ENCODE measurements at places on chromosomes 2 and 18. TPM values are rescaled to one million over a fixed set of nuclear protein-coding genes. Genes with fewer than 3 reads are reported as not detected.

DNA sequence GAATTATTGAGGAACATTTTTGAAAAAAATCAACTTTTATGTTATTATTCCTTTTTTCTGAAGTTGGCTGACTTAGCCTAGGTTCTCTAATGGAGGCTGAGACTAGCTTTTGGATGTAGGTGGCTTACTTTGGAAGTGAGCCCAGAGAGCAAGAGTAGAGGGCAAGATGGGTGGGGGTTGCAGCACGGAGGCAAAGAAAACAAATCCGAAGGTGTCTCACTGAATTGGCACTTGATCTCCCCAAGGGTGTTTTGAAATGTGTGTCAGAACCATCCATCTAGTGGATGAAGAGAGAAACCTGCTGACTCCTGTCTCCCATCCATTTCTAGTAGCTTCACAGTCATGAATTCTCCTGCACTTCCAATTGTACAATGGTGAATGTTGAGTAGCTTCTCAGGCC, 390.7 kb downstream of the TMEM182 start:
- DNase-seq, result no peak

DNA sequence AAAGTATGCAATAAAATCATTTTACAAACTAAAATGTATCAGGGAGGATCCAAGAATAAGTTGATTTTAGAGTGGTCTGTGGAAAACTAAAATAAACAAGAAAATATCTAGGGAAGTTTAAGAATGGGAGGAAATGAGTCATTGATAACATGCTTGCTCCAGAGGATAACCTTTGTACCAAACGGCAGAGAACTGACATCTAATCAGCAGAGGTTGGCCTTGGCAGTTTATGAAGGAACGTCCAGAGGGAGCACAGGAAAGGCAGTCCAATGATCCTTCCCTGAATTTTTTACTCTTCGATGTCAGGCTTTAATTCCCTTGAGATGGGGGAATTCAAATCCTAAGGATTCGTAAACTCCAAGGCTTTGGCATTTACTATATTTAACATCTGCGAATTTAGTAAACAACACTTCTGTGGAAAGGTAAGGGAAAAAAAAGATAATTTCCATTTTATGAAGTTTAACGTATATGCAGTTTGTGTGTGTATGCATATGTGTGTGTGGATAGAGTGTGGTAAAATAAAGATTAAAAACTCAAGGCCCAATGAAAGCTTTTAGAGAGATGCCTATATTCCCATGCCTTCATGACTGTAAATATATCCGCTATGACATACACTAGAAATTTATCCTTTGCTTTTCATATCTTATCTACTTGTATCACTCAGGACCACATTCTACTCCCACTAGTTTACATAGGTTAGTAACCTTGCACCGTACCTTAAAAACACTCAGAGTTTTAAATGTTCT, 8.7 kb upstream of the INPP1 start:
- DNase-seq, result no peak

GRCh38 chr2:160213511-160213910, 13.4 kb upstream of the ITGB6 start:
- no peak for DNase-seq

DNA sequence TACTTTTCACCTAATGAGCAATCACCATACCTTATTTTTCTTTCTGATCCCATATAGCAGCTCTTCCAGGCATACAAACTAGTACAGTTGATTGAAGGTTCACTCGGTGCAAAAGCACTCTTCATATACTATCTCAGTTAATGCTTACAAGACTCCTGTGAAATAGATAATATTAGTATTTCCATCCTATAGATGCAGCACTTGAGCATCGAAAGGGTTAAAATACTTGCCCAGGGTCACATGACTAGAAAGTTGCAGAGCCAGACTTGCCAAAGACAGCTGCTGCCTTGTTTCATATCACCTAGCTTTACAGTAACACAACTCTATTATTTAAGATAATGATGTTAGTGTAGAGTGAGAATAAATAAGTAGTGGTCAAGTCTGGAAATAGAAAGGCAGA, 466.0 kb upstream of the TNP1 start:
- DNase-seq, result no peak

DNA sequence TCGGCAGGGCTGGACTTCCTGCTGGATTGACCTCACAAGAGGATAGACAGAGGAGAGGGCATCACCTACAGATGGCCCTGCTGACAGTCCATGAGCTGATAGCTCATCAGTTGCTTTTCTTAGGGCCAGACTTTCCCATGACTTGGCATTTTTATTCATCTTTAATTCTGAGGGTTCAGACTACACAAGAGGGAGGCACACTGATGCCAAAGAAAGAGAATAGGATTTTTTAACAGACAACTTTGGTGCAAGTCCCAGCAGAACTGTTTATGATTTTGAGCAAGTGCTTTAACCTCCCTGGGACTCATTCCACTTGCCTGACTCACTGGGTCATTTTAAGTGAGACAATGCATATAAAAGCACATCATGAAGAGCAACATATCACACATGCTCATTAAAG, 299.2 kb downstream of the INSIG2 start:
- peak; percentile 78 for DNase-seq

Gene SERPINB12
- not detected for total RNA-seq

DNA sequence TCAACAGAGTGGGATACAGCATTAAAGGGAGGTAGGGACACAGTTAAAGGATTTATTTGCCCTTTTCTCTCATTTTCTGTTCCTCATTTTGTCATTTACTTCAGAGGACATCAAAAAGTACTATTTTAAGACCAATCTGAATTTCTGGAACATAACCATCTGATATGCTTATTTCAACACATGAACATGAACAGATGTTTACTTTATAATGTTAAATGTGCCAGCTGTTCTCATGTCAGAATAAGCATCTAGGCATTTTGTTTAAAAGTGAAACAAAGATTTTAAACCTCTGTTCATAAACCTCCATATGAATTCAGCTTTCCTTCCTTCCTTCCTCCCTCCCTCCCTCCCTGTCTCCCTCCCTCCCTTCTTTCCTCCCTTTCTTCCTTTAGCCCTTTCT, 677.7 kb downstream of the CNTNAP5 start:
- DNase-seq, result no peak

Gene TNFRSF11A
- total RNA-seq, result under 0.01 TPM

DNA sequence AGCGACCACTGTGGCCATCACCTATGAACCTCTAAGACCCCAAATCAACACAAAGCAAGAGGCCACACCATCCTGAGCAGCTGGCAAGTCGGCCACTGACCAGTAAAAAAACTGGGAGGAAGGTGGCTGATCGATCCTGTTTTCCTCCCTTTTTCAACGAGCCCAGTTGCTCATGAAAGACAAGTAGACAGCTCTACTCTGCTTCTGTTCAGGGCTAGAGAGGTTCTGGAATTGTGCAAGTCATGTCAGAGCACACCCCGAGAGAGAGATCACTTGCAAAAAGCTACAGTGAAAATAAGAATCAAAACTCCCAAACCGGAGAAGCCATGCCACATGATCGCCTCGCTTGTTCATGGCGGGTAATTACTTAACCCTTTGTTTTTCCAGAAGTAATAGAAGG, 34.6 kb downstream of the ZNF516 start:
- peak; percentile 34 for DNase-seq

- no peak for DNase-seq
These were observed 46.3 kb downstream of the TMEM247 start for GRCh38 chr2:46525522-46526155.

- peak; percentile 34 for DNase-seq
These were observed 18.5 kb upstream of the CCDC93 start for GRCh38 chr2:118032169-118033013.

GRCh38 chr2:186934420-186934819, 85.5 kb upstream of the ZSWIM2 start:
- no peak for DNase-seq

Gene PLGLB1
- total RNA-seq, result 0.28 TPM

DNA sequence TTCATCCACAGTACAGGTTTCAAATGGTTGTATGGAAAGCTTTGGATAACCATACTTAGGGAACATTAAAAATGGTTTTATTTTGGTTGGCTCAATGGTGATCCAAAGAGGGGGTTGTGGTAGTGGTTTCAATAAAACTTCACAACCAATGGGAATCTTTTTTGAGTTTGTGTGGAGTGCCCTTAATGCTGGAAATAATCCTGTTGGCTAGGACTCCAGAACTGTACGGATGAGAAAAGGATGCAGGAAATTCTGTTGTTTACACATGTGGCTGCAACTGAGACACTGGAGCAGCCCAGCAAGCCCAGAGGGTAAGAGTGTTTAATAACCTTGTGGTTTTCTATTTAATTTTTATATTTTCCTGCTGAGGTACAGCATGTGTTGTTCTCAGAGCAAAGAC, at the start of gene CCDC102B:
Gene CCDC102B, plus strand, starts transcription at position 210 of the 400 bp plus-strand sequence. CDS start 38,684 bp downstream, outside the sequence.
- peak; percentile 94 for DNase-seq

DNA sequence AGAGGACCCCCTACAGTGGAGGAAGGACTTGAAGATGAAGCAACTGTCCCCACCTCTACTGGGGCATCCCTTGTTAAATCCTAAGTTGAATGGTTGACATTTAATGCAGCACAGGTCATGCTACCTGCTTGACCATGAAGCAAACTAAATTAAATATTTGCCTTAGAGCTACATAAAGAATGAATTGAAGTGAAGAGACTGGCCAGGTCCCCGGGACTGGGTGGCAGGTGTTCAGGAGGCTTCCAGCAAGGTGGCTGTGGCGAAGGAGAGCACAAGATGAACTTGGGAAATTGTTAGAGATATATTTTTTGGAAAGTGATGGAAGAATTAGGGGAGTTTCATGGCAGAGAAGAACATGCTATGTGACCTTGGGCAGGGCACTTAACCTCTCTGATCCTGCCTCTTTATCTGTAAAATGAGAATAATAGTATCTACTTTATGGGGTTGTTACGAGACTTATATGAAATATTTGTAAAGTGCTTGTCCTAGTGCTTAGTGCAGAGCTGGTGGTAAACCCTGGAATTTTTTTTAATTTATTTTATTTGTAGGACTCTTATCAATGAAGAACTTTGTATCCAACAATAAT, 37.3 kb downstream of the EFR3B start:
- DNase-seq, result no peak

GRCh38 chr18:71020342-71021029, 731.6 kb downstream of the SOCS6 start:
- peak; percentile 50 for DNase-seq

DNA sequence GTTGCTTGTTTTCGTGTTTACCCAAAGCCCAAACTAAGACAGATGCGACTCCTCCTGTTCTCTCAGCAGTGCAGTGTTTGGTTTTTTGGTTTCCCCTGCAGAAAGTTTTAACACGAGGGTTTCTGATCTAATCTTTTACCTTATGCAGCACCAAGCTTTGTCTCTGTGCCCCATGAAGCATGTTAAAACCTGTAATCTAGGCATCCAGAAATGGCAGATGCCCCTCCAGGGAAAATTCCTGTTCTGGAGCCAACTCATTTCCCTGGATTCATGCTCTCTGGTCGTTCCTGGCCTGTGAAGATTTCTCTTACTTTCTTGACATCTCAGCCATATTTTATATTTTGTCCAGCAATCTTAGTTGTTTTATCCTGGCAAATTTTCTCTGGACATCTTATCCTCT, 91.5 kb downstream of the LTBP1 start:
- DNase-seq, result no peak

Gene IL36RN
- total RNA-seq, result not detected

Gene MYL12B
- 692 TPM for total RNA-seq

Gene COL6A3
- 1,501 TPM for total RNA-seq

Gene TRIM43
- total RNA-seq, result not detected

GRCh38 chr2:173272849-173273248, 81.8 kb upstream of the CDCA7 start:
- DNase-seq, result no peak

- DNase-seq, result no peak
These were observed 50.0 kb upstream of the HPCAL1 start for GRCh38 chr2:10252661-10253060.

DNA sequence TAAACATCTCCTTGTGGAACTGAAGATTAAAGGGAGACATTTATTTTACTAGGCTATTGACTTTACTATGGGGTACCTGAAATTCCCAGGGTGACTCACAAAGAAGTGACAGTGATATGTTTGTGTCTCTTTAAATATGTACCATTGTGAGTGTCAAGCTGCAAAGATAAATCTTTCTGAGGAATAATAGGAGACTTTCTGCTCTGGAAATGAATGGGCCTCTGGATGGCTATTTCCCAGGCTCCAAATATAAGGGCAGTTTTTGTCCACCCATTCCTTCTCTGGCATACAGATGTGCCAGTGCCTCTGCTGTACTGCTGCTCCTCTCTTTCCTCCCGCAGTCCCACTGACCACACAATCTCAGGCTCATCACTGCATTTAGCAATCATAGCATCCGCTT, 586.4 kb upstream of the CNTNAP5 start:
- no peak for DNase-seq

Gene RFX8
- 1.9 TPM for total RNA-seq

GRCh38 chr2:67070826-67071225, 326.3 kb upstream of the ETAA1 start:
- peak; percentile 40 for DNase-seq

GRCh38 chr2:19480673-19481072, 122.2 kb upstream of the OSR1 start:
- no peak for DNase-seq

Gene RPRM
- total RNA-seq, result not detected

DNA sequence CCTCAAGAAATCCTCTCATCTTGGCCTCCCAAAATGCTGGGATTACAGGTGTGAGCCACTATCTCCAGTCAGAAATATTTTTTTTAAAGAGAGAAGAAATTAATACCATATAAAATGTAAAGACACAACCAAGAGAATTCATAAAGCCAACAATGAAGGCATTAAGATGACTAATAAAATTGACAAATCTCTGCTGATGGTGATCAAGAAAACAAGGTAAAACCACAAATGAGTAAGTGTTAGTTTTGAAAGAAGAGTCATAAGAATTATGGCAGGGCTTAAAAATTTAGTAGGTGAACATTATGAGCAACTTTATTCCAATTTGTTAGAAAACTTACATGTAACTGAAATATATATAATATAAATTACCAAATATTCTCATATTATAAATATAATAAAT, 752.8 kb upstream of the CELF4 start:
- no peak for DNase-seq

Gene RETSAT
- total RNA-seq, result 25.0 TPM

DNA sequence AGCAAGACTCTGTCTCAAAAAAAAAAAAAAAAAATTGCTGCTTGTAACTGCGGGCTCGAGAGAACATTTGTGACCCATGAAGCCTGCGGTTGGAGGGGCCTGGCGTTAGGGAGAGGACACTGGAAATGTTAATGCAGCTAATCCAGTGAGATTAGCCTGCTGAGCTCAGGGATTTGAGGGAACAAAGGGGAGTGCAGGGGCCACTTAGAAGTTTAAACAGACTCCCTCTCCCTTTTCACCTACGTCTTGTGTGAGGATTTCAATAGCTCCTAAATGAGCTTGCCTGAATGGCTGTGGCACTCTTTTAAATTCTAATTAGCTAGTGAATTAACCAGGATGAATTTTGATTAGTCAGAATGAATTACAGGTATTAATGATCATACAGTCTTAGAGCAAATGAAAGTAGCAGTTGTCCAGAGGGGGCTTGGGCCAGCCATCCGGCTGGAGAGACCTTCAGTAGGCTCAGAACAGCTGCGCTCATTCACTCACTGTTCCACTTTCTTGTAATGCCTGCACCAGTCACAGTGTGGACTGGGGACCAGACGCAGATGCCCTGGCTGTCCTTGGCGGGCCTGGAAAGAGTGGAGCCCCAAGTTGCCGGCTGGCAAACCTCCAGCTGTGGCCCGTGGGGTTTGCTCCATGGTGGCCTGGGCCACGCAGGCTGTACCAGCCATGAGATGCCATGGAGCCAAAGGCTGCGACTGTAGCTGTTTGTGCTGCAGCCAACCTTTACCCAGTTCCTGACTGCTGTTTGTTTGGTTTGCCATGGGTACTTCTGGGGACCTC, 20.8 kb downstream of the LDLRAD4 start:
- DNase-seq, result no peak

- DNase-seq, result no peak
These were observed 214.8 kb upstream of the HNRNPA3 start for GRCh38 chr2:176997792-176998169.

Measured in IMR-90 (cell line).